ENCODE measurements at places on chromosomes 7 and 10. TPM values are rescaled to one million over a fixed set of nuclear protein-coding genes. Genes with fewer than 3 reads are reported as not detected.

SYT15B gene
- total RNA-seq, result 0.20 TPM

GRCh38 chr7:129334473-129334872, 99.8 kb upstream of the STRIP2 start:
- no peak overlapping the region for H3K4me3 ChIP-seq
- no peak overlapping the region for H3K27ac ChIP-seq
- H3K27me3 ChIP-seq, result no peaks in the 10 kb centered on the region
- H3K4me1 ChIP-seq, result no peaks in the 10 kb centered on the region
- H3K36me3 ChIP-seq, result no peaks in the 10 kb centered on the region
- no peak for DNase-seq

CYP3A5 gene
- total RNA-seq, result not detected

TRPV5 gene
- not detected for total RNA-seq

- DNase-seq, result no peak
- peaks cover 6% of the 10 kb centered on the region for H3K4me1 ChIP-seq
- H3K36me3 ChIP-seq, result no peaks in the 10 kb centered on the region
- H3K27ac ChIP-seq, result no peak overlapping the region
- H3K27me3 ChIP-seq, result peaks cover 13% of the 10 kb centered on the region
Measured at GRCh38 chr7:88239852-88240251, 20.0 kb upstream of the SRI start.

DNA sequence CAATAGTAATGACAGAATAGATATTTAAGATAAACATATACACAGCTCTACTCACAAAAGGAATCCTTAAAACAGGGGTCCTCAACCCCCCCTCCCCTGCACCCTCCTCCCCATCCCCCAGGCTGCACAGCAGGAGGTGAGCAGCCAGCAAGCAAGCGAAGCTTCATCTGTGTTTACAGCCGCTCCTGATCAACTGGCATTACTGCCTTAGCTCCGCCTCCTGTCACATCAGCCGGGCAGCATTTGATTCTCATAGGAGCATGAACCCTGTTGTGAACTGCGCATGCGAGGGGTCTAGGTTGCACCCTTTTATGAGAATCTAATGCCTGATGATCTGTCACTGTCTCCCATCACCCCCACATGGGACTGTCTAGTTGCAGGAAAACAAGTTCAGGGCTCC, 65.5 kb downstream of the SMURF1 start:
- H3K36me3 ChIP-seq, result peaks cover 4% of the 10 kb centered on the region
- H3K4me1 ChIP-seq, result peaks cover 15% of the 10 kb centered on the region
- no peak for DNase-seq
- H3K27ac ChIP-seq, result no peak overlapping the region

DNA sequence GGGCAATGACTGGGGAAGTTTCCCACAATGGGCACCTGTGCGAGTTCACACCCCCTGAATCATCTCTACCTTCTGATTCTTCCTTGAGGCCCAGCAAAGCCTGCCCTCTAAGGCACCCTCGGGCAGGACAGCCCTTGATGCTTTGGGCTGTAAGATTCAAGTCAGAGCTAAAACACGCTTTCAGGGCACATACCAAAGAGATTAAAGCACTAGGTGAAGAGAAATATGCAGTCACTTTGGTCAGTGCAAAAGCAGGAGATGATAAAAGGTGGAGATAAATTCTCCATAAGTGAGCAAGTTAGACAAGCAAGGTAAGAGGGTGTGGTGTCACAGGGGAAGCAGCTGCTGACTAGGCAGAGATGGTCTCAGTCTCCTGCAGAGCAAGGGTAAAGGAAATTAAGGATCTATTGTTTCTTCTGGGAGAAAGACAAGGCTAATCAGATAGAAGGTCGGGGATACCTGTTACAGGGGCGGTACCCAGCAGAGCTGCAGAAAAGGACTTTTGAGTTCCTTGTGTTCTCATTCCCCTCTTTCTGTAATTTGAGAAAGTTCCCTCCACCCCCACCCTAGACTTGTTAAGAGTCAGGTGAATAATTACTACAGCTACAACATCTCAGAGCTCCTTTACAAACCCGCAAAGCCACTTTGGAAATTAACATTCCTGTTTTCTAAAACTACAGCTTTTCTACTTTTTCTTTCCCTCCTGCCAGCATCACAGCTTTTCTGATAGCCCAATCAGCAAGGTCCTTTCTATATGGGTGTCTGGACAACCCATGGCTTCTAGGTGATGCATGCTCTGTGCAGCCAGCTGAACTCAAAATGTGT, 26.4 kb downstream of the PDLIM1 start:
- no peak overlapping the region for H3K27ac ChIP-seq
- no peak overlapping the region for H3K4me3 ChIP-seq
- no peak for DNase-seq
- H3K27me3 ChIP-seq, result no peaks in the 10 kb centered on the region
- no peaks in the 10 kb centered on the region for H3K4me1 ChIP-seq
- no peaks in the 10 kb centered on the region for H3K36me3 ChIP-seq

GRCh38 chr10:33352175-33352574, 17.7 kb upstream of the NRP1 start:
- peaks cover 1% of the 10 kb centered on the region for H3K4me1 ChIP-seq
- H3K36me3 ChIP-seq, result no peaks in the 10 kb centered on the region
- peaks cover 22% of the 10 kb centered on the region for H3K27me3 ChIP-seq
- no peak overlapping the region for H3K27ac ChIP-seq
- H3K4me3 ChIP-seq, result no peak overlapping the region
- DNase-seq, result no peak

C10orf105 gene
- total RNA-seq, result 0.25 TPM

DNA sequence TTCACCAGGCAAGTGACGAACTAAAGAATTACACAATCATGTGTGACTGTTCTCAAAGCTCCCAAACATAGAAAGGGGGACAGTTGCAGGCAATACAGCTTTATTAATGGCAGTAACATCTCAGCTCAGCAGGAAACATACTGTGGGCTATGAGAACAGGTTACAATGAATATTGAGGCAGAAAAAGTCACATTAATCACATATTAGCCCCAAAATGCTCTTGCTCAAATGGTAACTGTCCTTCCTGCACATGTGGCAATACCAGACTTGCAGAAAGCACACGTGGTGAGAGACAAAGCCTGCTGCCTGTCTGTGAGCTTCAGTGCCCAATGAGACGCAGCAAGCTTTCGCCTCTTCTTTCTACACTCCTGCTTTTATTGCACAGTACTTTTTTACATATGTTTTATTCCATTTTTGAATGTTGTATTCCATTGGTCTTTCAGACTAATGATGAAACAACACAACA, 104.9 kb upstream of the ACBD5 start:
- peaks cover 12% of the 10 kb centered on the region for H3K27me3 ChIP-seq
- no peaks in the 10 kb centered on the region for H3K36me3 ChIP-seq
- no peak overlapping the region for H3K27ac ChIP-seq
- no peak for DNase-seq
- peaks cover 24% of the 10 kb centered on the region for H3K4me1 ChIP-seq

DNA sequence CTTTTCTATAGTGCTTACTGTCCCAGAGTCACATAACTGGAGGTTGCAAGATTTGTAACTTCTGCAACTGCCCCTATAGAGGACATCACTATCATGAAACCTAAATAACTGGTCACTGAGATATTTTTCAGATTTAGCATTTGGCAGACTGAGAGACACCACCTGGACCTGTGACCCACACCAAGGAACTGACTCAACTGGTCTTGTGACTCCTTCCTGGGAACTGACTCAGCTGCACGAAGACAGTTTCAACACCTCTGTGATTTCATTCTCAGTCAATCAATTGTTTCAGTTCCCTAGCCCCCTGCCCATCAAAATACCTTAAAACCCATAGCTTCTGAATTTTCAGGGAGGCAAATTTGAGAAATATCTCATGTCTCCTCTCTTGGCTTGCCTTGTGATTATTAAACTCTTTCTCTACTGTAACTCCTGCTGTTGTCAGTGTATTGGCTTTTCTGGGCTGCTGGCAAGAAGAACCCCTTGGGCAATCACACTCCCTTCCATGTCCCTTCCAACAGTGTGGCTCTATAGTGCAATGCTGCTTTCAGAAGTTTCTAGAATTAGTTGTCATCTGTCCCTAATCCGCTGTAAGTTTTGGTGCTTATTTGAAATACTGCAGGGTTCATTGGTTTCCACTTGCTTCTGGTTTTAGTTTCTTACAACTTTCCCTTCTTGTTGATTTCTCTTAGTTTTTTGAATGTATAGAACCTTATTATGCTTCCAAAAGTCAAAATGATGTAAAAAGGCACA, 127.8 kb upstream of the ADCY1 start:
- no peaks in the 10 kb centered on the region for H3K4me1 ChIP-seq
- no peak overlapping the region for H3K27ac ChIP-seq
- no peak for DNase-seq
- H3K27me3 ChIP-seq, result peaks cover 3% of the 10 kb centered on the region
- H3K36me3 ChIP-seq, result no peaks in the 10 kb centered on the region

DNA sequence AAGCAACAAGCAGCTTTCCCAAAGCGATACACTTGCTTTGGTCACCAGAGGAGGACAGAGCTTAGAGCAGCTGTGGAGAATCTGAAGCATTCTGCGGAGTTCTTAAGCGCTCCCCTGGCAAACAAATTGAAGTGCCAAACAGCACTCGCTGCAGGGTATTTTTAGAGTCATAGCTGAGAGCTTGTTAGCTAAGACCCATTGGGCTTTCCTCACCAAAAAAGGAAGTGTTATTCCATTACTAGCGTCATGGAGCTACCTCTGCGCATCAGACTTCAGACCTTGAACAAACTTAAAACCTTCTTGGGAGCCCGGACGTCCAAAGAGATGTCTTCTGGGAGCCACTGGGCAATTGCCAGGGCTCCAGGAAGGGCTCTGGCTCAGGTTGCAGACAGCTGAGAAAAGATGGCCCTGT, 23.2 kb upstream of the BMPR1A start:
- H3K4me1 ChIP-seq, result no peaks in the 10 kb centered on the region
- no peak overlapping the region for H3K27ac ChIP-seq
- H3K27me3 ChIP-seq, result peaks cover 2% of the 10 kb centered on the region
- H3K4me3 ChIP-seq, result no peak overlapping the region

DLX5 gene
- not detected for total RNA-seq

HKDC1 gene
- 4.2 TPM for total RNA-seq

DNA sequence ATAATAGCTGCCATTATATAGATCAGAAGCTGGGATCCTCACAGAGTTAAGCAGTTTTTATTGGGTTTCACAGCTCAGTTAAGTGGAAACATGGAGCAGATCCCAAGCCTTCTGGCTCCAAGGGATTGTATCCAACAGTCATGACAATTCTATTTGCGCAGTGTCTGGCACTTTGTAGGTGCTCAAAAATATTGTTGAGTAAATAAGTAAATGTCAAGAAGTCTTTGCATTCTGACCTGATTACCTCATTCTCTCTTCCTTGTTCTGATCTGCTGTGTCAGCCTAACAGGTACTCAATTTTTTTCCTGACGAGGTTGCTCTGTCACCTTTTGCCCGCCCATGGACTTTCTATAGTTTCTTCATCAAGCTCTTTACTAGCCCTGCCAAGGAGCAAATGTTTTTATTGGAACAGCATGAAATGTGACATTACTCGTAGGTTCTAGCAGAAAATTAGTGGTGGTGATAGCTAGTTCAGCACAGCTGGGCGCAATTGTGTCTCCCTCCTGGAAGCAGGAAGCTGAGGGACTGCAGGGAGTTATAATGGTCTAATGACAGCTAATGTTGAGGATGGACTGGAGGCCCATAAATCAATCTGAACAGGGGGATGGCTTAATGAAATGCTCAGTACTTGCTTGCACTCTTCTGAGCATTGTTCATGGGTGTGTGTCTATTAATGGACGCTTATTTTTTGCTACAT, 680.2 kb downstream of the CCSER2 start:
- no peak for DNase-seq
- H3K27me3 ChIP-seq, result no peaks in the 10 kb centered on the region
- H3K4me1 ChIP-seq, result no peaks in the 10 kb centered on the region
- H3K36me3 ChIP-seq, result no peaks in the 10 kb centered on the region

HTR7 gene
- not detected for total RNA-seq

DNA sequence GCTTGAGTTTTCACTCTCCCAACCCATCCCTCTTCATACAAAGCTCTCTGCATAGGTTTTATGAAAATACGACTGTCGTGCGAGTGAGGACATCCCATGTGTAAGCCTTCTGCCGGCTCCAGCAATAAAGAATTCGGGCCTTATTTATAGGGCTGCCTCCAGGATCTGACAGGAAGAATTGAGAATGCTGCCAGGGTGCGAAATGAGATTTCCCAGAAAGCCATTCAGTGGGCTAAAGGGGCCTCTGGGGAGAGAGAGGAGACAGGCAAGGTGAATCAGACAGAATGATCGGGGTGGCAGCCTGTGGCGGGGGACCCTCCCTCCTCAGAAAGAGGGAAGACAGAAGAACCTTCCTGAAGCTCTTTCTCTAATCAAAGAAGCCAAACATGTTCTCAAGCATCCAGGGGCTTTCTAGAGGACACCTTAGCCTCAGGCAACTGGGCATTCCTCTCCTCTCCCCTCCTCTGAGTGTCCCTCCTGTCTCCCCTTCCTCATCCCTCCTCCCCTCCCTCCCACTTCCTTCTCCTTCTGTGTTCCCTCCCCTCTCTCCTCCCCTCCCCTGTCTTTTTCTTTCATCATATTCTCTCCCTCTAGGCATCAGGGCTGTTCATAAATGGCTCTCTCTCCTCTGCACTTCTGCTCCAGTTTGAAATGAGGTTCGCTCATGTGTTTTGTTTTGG, 410.9 kb downstream of the TYW1 start:
- no peak for DNase-seq
- H3K27me3 ChIP-seq, result no peaks in the 10 kb centered on the region
- no peaks in the 10 kb centered on the region for H3K4me1 ChIP-seq
- H3K4me3 ChIP-seq, result no peak overlapping the region
- H3K36me3 ChIP-seq, result no peaks in the 10 kb centered on the region

DNA sequence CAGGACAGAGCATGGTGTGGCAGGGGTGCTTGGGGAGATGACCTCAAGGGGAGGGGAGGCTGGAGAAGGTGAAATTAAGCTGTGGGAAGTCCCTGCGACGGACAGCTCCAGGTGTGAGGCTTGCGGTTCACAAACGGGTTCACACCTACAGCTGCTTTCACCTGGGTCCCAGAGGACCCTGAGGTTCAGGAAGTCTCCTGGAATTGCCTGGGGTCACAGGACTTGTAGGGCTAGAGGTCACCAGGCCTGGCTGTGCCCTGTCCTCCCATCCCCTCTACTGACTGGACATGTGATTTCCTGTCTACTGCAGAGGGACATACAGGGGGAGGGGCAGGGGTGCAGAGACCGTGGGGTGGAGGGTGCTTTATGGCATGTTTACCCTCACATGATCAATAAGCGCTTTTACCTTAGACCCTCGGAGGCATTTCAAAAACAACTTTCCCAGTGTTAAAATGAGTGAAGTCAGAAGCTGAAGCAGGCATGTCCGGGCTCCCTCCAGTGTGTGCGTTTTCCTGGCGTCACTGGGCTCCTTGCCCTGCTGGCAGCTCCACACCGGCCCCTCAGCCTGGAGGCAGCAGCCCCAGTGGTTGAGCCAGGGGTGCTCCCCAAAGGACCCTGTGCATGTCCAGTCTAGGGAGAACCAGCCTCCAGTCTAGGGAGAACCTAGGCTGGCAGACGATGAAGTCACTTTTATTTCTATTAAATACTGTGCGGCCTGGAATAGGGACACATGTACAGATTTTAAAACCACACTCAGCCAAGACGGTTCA, 66.6 kb upstream of the IGFBP3 start:
- no peak overlapping the region for H3K27ac ChIP-seq
- no peaks in the 10 kb centered on the region for H3K27me3 ChIP-seq
- H3K4me3 ChIP-seq, result no peak overlapping the region
- no peaks in the 10 kb centered on the region for H3K36me3 ChIP-seq
- no peak for DNase-seq
- no peaks in the 10 kb centered on the region for H3K4me1 ChIP-seq

LFNG gene
- 105 TPM for total RNA-seq

PTPRZ1 gene
- total RNA-seq, result not detected
